Activated naive CD4-positive, alpha-beta T cell treated with anti-CD3 and anti-CD28 coated beads, Interleukin-2, amount 50 U/mL, for 72 hours (primary cell): ENCODE measurements at places on chromosomes 1 and 21.

DNA sequence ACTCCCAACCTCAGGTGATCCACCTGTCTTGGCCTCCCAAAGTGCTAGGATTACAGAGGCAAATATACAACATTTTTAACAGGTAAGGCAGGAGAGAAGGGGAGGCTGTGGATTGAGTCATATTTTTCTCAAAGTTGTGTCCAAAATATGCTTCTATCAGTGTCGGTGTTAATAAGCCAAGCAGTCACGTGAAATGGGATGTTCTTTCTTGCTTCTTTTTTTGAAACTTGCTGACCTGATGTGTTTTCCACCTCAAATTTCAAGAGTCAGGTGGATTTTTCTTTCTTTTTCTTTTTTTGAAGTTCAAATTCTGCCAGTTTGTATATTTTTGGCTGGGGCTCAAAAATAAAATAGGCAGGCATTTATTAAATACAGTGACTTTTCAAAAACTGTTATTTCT, 91.5 kb downstream of the PCP4 start:
- no peak for DNase-seq

- DNase-seq, result no peak
These were observed 342.5 kb downstream of the DISC1 start for GRCh38 chr1:231969076-231969475.

GRCh38 chr1:53408013-53408754, 51.0 kb upstream of the DMRTB1 start:
- no peak for DNase-seq

DNA sequence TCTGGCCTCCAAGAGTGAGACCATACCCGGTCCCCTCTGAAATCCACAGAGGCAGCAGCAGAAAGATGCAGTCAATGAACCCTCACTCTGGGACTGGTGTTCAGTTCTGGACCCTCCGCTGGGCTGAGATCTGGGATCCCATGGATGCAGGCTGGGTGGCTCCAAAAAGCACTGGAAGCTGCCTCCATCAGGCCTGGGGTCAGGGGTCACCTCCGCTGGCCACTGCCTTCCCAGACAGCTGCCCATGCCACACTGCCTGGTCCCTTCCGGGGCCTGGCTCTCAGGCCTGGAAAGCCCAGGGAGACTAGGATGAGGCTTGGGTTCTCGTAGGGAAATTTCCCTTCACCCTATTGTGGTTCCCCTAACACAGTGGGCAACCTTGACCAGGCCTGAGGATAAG, 21.4 kb upstream of the PADI4 start:
- DNase-seq, result no peak

GRCh38 chr1:39381839-39382238, 109.6 kb upstream of the BMP8A start:
- no peak for DNase-seq

DNA sequence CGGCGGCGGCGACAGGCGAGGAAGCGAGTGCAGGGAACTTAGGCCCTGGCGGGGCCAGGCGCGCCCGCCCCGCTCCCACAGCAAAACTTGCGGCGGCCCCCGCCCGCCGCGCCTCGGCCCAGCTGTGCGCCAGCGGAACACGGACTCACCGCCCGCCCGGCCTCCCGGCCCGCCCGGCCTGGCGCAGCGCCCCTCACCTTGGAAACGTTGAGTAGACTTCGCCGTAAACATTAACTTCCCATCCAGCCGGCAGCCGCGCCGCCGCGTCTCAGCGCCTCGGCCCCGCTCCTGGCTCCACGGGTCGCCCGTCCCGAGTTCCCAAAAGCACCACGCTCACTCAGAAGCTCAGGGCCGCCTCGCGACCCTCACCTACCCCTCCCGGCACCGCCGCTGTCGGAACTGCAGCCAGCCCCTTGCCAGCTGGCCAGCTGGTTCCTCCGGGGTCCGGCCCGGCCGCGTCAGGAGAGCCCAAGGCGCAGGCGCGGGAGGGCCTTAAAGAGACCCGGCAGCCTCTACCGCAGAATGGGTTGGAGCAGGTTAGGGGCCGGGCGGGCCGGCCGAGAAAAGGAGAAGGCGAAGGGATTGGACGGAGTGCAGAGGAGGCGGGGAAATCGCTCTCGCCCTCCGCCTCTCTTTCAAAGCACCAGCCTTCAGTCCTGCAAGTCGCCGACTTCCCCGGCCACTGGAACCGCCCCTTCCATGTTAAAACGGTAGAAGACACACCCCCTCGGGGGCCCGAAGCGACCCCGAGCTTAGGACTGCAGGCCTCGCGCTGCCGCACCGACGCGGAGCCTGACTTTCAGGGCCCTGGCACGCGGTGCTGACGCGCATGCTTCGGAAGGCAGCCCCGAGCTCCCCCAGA, at the start of gene EVI5:
EVI5 (minus strand) TSS at position 470 of the 862 bp plus-strand sequence. CDS start 48,562 bp downstream, outside the sequence.
- peak; percentile 64 for DNase-seq

- no peak for DNase-seq
These were observed 33.0 kb downstream of the COP1 start for GRCh38 chr1:176174108-176174507.

GRCh38 chr21:45050797-45051489, 23.4 kb upstream of the ADARB1 start:
- no peak for DNase-seq

DNA sequence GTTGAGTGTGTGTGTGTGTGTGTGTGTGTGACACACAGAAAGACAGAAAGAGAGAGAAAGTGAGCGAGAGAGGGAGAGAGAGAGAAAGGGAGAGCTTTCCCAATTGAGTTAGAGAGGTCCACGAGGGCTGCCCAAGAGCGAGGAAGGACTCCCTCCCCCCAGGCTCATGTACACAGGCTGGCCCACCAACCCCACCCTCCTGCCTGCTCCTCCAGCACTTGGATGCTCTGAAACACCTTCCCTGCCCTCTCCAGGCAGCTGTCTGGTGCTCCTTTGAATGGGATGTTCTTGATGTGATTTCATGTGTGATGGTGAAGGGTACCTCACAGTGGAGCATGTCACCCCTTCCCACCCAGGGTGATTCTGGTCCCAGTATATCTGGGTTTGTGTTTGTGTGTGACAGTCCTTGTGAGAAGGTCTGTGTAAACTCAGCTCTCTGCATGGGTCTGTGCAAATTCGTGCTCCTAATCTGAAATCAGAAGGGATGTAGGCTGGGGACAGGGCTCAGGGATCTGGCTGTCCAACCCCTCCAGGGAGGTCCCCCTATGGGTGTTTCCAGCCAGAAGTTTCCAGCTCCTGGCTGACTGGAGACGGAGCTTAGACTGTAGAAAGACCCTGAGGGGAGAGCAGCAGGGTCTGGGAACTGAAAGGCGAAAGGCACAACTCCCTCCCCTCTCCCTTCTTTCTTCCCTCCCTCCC, 6.8 kb upstream of the PEAR1 start:
- no peak for DNase-seq
